Ureter (tissue), 1 donor: ENCODE measurements at places on chromosomes 2 and 18.

GRCh38 chr2:63435070-63435469 lies 153.2 kb downstream of the WDPCP start:
- DNase-seq = no peak

GRCh38 chr2:183950673-183951072 lies 647.7 kb upstream of the ZNF804A start:
- DNase-seq = no peak

GRCh38 chr2:112181571-112182290 lies 43.5 kb downstream of the FBLN7 start:
- DNase-seq = no peak

- DNase-seq = no peak
Observed at GRCh38 chr2:23529659-23530058, 144.7 kb downstream of the KLHL29 start.

GRCh38 chr2:233013027-233013461 lies at the start of gene NGEF:
TSS of gene NGEF (minus strand) at chr2:233013256. CDS start at chr2:232974890, 38,366 bp downstream.
- peak; percentile 37 for DNase-seq

DNA sequence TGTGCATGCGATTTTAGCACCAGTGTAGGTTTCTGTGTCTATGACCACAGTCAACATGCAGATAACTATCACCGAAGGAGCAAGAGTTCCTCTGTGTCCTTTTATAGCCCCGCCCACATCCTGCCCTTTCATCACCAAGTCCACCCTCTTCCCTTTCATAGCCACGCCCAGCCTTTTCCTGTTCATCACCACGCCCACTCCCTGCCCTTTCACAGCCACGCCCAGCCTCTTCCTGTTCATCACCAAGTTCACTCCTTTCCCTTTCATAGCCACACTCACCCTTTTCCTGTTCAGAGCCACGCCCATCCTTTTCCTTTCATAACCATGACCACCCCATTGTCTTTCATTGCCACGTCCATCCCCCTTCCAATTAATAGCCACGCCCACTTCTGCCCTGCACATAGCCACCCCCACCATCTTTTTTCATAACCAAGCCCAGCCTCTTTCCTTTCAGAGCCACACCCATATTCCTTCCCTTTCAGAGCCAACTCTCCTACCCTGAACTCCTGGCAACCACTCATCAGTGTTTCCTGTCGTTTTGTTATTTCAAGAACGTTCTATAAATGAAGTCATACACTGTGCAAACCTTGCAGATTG lies 273.9 kb downstream of the MYT1L start:
- peak; percentile 54 for DNase-seq

DNA sequence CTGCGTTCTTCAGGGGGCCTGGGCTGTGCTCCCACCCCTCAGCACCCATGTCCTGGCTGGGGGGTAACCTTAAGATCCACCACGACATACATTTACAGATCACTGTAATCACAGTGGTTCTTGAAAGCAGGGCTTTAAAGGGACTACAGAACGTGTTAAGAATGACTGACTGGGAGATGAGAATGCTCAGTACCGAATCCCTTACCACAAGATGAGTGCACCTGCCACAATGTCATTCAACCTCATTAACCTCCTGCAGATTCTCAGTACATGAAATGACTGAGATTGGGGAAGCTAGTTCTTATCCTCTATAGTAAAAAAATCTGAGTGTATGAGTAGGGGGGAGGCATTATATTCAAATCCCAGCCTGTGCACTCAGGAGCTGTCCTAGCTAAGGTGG lies 10.5 kb upstream of the PIEZO2 start:
- no peak for DNase-seq

DNA sequence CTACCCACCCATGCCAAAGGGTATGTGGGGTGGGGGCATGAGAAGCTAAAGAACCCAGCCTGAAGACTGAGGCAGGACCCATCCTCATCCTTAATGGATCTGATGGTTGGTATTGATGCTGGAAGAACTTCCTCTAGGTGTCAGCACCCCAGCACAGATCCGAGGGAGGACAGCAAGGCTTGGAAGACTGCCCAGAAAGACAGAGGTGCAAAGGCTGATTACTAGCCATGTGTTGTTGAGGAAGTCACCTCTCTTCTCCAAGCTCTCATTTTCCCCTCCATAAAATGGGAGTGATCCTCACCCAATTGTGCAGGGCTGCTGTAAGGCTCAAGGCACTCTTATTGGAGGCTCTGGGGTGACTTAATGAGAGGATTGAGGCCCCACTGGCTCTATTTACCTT lies 256.5 kb downstream of the CELF4 start:
- no peak for DNase-seq

DNA sequence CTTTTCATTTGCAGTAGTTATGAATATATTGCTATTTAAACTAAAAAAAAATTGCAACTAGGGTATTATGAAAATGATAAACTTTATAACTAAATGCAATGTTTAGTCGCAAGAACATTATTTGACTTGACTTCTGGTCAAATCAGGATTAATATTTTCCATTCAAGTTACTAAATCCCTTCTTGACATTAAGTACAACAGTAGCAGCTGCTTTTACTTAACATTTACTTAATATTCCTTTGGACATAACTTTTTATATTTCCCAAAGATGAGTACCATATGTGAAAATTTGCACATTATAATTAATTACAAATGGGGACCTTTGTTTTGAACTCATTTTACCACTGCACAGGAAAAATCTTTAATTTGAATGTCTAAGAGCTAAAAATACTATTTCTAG lies 74.0 kb downstream of the PMS1 start:
- no peak for DNase-seq

DNA sequence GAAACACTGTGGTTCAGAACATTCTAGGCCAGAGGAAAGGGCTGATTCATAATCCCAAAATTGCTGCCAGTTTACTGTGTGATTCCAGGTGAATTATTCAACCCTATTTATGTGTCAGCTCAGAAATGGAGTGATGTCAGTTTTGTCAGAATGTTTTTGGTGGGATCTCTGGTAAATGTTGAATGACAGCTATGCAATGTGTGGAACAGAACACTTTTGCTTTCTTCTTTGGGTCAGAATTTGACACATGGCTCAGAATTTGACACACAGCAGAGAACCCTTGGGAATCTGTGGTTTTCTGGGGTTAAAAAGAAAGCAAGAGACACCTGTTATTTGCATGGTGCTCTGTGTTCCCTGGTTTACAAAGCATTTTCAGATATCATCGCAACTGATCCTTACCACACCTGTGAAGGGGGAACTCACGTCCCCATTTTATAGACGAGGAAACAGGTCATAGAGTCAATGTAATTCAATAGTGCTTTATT lies 1.6 kb upstream of the MTA3 start:
- no peak for DNase-seq

DNA sequence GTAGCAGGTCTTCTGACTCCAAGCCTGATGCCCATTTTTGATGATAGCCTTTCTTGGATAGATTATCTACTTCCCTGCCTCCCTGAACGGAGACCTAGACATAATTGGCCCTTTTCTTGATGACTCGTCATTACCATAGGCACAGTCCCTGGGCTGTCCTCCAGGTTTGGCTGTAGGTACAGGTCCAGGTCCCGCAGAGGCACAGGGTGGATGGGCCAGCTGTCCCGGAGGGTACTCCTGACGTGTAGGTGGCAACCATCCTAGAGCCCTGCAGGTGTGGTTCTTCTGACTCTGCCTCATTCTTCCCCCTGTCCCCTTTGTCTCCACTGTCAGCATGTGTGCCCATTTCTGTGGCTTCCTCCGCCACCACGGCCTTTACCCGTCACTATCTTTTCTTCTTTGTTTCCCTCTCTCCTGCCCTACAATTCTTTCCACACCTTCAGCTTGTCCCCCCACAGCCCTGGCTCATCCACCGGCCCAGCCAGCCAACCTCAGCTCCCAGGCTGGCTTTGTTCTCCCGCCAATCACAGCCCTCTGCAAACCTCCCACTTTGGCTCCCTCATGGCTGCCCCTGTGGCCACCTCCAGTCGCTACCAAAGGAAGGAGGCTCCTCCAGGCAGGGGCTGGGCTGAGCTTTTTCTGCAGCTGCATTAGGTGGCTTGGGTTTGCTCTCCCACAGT lies 102.8 kb downstream of the SMAD7 start:
- DNase-seq = no peak

DNA sequence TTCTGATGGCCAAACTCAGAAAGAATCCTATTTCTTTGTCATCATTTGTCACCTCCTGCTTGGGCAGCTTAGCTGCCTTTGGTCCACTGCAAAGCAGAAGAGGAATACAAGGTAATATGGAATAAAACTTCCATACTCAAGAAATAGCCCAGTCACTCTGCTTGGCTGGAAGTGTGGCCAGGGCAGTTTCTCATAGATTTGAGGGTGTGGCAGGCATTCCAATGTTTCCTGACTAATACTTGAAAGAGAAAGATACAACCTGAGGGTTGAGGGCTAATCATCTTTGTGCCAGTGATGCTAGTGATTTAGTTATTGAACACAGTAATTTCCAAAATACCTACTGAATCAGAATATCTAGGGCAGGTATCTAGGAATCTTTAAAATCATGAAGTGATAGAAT lies 83.1 kb downstream of the FAM161A start:
- no peak for DNase-seq

- DNase-seq = no peak
Observed at GRCh38 chr2:203858176-203858575, 9.4 kb upstream of the CTLA4 start.

DNA sequence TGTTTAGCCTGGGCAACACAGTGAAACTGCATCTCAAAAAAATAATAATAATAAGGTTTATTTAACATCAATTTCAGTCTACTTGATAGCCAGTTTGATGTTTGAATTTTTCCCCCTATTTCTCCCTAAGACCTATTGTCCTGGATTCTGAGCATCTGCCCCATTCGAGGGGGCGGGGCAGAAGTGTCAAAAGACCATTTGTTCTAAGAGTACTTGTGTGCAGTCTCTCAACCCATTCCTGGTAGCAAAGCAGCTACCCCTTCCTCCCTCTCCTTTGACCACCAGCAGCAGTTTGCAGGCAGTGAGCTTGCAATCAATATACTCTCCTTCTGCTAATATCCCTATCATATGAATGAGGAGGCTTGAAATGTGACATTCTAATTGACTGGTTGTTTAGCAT lies 71.9 kb downstream of the VWC2L start:
- DNase-seq = no peak

DNA sequence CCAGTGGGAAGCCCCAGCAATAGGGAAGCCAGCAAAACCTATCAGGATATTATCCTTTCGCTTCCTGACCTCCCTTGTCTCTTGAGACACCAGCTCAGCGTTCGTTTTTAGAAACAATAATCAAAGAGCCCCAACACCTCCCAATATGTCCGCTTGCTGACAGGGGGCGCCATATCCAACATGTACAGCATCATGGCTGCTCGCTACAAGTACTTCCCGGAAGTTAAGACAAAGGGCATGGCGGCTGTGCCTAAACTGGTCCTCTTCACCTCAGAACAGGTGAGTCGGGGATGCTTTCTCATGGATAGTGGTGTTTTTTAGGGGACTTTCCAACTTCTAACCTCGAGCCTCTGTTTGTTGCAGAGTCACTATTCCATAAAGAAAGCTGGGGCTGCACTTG lies 28.7 kb downstream of the GAD1 start:
- DNase-seq = no peak

- DNase-seq = peak; percentile 63
Observed at GRCh38 chr2:217625557-217626169, 377.1 kb downstream of the TNS1 start.

GRCh38 chr2:29189052-29189451 lies 73.8 kb downstream of the CLIP4 start:
- DNase-seq = no peak

DNA sequence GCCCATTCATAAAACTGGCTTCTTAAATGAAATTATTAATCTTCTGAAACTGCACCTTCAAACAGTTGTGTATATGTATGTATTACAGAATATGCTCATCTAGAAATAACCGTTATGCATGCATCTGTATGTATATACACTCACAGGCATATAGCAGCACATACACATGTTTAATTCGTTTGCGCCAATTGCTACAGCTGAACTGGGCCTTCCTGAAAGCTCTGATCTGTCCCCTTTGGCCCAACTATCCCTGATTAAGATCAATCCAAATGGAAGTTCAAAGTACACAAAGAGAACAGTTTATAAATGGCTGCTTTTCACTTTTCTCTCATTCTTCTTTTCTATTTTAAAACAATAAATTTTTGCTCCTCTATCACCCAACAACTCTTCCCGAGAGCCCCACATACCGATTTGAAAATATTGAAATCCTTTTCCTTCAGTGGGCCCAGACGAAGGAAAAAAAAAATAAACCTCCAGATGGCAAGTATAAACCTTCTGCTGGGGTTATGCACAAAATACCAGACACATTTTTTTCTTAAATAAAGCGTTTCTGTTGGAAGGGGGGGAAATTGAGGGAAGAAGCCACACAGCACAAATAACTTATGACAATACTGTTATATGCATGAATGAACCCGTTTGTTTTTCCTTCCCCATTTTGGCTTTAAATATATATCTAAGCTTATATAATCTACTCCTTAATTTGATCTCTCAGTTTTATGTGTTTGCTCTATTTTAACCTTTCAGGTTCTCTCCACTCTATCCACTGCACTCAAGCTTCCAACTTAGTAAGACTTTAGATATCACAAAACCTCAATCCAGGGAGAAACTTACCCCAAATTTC lies 267.3 kb downstream of the TCF4 start:
- DNase-seq = no peak
